ENCODE measurements at places on chromosomes 4 and X.
A peak's percentile ranks its signal among the peaks of the same experiment; 100 is the strongest.

DNA sequence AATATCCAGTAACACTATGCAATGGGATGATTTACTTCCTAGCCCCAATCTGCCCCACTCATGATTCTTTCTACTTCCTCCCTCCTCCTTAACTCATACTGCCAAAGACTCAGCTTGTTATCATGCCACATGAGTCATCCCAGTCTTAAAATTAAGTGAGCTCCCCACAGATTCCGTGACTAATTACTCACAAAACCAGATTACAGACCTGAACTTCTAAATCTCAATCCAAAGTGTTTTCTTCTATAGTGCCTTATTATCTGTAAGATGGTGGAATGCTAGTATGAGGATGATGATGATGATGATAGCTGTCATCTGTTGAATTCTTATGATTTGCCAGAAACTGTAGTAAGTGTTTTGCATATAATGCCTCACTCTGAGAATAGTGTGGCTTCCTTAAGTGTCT lies 27.7 kb upstream of the GPC3 start:
- no peak for DNase-seq

- no peak for DNase-seq
Observed at GRCh38 chr4:576245-576821, at the start of gene TMEM271. Gene TMEM271 (minus strand): TSS chr4:576295. CDS start chr4:576062, 233 bp downstream.

GRCh38 chr4:128256539-128256938 lies 31.1 kb downstream of the PGRMC2 start:
- DNase-seq: no peak

DNA sequence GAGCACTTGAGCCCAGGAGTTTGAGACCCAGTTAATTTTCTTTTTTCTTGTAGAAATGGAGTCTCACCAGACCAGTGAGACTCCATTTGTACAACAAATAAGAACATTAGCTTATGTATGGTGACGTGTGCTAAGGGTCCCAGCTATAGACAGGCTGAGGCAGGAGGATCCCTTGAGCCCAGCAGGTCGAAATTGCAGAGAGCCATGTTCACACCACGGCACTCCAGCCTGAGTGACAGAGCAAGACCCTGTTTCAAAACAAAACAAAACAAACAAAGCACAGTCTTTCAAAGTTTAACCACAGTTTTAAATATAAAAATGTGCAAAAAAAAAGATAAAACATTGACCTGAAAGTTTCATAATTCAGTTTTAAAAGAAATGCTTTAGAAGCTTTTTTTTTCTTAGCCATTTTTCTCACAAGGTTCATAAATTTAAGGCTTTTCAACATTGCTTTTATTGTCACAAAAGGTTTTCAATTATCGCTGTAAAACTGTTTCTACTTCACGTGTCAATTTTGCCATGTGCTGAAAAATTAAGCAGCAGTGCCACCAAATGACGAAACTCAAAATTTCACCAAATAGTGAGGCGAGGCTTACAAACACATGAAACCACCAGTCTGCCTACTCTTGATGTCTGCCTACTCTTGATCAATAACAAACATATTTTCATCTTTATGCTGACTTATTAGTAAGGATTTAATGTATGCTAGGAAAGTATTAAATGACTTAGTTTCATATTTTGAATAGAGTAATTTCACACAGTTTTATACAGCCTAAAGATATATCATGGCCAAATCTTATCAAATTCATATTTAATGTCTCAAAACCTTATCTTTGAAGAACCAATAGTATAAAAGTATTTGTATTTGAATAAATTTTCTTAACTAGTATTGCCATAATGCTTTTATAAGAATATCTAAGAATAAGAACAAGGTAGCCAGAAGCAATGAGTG lies 126.3 kb downstream of the NEK1 start:
- DNase-seq: peak; percentile 57

DNA sequence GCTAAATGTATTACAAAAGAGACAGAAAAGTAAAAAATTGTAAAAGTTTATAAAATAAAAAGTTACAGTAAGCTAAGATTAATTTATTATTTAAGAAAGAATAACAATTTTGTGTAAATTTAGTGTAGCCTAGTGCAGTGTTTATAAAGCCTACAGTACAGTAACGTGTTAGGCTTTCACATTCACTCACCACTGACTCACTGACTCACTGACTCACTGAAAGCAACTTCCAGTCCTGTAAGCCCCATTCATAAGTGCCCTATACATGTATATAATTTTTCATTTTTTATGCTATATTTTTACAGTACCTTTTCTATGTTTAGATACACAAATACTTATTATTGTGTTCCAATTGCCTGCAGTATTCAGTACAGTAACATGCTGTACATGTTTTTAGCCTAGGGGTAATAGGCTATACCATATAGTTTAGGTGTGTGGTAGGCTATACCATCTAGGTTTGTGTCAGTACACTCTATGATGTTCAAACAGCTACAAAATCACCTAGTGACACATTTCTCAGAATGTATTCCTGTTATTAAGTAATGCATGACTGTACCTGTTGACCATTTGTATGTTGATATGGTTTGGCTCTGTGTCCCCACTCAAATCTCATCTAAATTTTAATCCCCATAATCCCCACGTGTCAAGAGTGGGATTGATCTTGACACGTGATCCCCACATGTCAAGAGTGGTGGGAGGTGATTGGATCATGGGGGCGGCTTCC lies 57.9 kb downstream of the CFAP299 start:
- no peak for DNase-seq

DNA sequence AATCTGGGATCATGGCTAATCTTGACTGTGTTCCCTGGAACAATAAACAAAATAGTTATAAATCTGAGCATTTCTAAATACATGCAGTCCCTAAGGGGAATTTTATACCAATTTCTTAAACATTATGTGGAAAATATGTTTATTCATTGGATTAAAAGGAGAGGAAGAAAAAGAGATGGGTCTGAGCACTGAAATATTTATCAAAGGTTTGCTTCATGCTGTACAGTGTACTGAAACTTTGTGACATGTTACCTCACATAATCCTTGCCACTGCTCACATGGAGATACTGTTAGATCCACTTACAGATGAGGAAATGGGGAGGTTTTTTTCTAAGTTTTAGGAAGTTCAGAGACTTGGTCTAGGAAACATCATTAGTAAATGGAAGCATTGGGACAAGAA lies 443.6 kb downstream of the SPRY1 start:
- no peak for DNase-seq

DNA sequence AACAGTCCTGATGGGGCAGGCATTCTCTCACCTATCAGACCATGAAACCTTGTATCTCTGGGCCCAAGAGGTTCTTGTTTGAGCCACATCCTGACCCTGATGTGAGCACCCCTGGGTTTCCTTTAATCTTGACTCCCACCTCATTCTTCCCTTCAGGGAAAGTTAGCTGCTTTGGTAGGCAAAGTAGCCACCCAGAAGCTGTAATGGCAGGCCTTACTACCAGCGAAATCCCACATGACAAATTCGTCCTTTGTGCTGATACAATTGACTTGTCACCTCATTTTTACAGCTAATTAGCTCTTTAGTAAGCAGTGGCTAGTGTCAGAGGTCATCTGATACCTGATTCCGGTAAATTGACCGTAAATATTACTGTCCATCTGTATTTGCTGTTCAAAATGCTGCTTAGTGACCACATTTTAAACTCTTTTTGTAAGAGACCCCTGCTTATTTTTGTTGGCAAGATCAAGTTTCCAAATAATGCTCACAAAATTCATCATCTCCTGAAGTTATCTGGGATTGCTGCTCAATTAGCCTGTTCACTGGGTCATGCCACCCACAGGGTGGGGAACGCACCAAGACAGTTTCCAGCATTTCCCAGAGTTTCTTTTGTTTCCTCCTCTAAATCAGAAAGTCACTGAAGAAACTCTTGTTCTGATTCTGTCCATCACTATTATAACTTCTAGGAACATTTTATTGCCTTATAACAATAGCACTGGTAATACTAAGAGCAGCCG lies 329.7 kb downstream of the GPAT3 start:
- DNase-seq: no peak

GRCh38 chr4:28373601-28374000 lies 1513.0 kb downstream of the STIM2 start:
- no peak for DNase-seq

- DNase-seq: no peak
Observed at GRCh38 chr4:124067046-124067445, 645.5 kb downstream of the ANKRD50 start.

- no peak for DNase-seq
Observed at GRCh38 chr4:20044502-20044911, 207.2 kb upstream of the SLIT2 start.

DNA sequence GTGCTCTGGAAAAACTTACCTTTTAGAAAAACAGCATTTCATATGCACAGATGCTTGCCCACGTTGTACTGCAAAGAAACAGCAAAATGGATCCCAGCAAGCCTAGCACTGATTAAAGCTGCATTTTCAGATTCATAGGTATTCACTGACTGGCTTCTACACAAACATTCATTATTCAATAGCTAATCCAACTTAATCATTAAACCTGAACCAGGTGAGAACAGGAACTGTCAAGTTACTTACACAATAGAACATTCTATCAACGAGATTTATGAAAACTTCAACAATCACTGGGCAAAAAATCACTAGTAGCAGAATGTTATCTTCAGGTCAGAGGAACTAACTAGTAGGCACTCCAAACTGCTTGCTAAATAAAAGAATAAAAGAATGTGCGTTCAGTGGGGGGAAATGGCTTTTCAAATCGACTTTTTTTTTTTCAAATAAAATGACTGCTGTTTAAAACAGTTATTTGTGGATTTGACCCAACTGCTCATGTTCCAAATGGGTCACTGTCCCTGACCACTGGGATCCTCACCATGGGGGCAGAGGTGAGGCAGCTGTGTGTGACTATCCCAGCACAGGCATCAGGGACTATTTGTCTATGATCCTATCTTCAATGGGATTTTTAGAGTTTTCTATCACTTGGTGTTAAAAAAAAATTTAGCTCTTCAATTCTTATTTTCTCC lies 42.3 kb downstream of the STX18 start:
- DNase-seq: no peak

DNA sequence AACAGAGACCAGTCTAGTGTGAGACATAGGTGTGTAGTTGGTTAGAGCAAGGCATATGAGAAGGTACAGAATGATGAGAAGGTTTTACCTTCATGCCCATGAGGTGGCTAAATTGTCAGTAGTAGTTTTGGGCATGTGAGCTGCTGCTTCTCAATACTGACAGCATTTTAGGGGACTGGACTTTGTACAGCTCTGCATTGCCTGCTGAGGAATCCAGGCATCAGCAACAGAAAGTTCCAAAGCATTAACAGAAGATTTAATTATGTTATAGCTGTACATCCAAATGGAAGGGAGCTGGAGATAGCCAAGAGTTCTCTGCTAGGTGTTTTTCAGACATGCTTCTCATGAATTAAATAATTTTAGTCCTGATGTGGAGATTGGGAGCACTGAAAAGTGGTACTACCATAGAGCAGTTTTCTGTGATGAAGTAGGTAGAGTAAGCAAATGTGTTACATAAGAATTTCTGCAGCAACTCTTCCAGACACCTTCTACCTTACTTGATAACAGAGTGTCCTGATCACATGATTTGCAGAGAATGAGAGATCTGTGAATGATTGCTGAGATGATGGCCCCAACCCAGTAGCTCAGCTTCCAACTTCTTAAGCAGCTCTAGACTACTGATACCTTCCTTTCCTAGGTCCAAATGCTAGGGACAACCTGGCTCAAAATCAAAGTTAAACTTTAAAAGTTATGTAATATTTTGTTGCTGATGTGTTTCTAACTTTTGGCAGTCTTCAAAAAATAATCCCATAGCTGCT lies 30.4 kb downstream of the FNIP2 start:
- no peak for DNase-seq

- DNase-seq: no peak
Observed at GRCh38 chr4:117987464-117987863, 46.8 kb upstream of the NDST3 start.

DNA sequence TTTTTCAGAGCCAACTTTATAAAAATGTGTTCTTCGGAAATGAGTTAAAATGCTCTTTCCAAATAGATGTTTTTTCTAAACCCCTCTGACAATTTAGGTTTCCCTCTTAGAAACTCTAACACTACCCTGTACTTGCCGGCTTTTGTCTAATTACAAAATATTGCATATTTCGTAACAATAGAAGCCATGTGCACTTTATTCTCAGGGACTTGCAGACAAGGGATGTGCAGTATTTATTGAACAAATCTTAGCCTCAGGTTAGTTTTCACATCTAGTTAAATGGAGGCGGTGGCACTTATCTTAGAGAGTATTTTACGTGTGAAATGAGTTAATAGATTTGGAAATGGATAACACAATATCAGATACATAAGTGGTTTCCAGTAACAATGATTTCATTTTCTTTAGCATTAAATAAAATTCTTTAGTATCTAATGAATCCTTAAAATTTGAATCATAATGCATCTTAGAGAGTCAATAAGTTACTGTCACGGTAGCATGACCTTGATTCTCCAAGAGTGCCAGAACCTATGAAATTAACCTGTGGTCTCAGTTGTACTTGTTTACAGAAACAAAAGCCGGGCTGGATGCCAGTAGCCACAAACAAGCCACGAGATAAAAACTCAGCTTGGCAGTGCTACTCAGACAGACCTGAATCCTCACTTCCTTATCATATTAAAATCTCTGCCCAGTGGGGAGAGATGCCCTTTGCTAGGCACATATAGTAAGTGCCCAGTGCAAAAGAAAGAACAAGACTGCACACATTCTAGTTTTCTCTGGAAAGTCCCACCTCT lies 772 bp upstream of the PABPC4L start:
- no peak for DNase-seq

- no peak for DNase-seq
Observed at GRCh38 chr4:18973296-18973695, 951.7 kb upstream of the LCORL start.

GRCh38 chr4:55183926-55184599 lies 58.7 kb upstream of the KDR start:
- no peak for DNase-seq

DNA sequence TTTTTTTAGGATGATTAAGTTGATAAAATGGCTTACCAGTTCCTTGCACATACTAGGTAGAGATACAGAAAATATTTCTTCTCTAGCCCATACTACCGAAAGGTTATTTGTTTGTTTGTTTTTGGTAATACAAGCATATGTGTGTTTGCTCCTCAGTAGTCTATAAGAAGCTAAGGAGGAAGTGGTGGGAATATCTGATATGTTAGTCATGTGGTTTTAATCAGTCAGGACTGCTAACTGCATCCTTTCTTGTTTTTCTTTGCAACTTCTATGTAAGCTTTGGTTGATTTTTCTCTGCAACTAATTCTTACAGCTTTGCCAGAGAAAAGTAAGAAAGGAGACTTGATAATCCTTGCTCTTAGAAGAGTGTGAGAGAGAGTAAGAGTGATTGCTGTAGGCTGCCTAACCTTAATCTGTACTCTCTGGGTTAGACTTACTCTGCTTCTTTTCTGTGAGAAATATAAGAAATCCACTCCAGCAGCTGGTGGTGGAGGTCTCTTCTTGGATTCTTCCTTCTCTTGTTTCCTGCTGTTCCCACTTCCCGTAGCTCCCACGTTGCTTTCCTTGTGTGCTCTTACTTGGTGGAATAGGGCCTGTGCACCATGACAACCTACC lies 28.3 kb downstream of the SEPTIN11 start:
- DNase-seq: no peak

GRCh38 chrX:46791927-46792809 lies 33.2 kb upstream of the SLC9A7 start:
- peak; percentile 1 for DNase-seq

GRCh38 chrX:81286608-81287007 lies 84.7 kb downstream of the SH3BGRL start:
- DNase-seq: no peak

- no peak for DNase-seq
Observed at GRCh38 chr4:80926891-80927290, 103.6 kb upstream of the BMP3 start.

- DNase-seq: no peak
Observed at GRCh38 chr4:176792326-176793059, at the start of gene VEGFC. Gene VEGFC (minus strand): TSS chr4:176792922. CDS start chr4:176792311, 611 bp downstream.
